ENCODE measurements at places on chromosomes 4 and X.

DNA sequence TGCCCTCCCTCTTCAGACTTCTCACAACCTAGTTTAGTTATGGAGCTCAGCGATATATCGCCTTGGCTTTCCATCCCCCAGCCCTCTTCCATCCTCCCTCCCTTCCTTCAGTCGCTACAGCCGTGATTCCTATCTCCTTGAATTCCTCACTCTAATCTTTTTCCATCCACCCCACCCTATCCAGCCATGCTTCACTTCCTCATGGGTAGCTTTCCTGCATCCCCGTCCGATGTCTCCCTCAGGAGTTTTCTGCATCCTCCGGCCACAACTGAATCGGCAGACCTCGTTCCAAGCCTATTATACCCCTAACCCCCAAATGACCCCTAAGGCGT is 456 bp downstream of the SNX12 start:
- DNase-seq: no peak

GRCh38 chr4:82776925-82777542 is 21.6 kb downstream of the SCD5 start:
- no peak for DNase-seq

GRCh38 chrX:47854474-47854873 is 17.8 kb downstream of the ZNF81 start:
- no peak for DNase-seq

GRCh38 chrX:39841604-39842003 is 256.2 kb downstream of the BCOR start:
- DNase-seq: no peak

- DNase-seq: no peak
These were observed 13.2 kb upstream of the RAB9B start for GRCh38 chrX:103845165-103845653.

DNA sequence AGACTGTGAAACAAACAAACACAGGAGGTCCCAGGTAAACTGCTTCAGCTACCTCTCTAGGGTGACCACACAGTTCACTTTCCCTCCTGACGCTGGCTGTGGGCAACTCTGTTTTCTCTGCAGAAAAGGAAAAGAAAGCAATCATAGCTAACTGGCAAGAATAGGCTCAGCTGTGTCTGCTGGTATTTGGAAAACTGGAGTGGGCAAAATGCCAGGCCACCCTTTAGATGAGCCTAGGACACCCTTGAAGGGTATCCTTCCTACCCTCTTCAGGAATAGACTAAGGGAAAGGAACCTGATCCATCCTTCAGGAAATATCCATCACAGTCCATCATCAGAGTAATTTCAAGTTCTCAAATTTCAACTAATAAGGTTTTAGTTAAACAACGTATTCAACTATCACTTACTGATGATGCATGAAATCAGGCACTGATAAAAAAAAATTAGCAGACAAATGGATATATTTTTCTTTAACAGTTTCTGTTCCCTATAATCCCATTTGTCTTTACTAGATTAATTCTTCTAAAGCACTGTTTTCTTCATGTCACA is 60.9 kb downstream of the CAMK2D start:
- DNase-seq: no peak

DNA sequence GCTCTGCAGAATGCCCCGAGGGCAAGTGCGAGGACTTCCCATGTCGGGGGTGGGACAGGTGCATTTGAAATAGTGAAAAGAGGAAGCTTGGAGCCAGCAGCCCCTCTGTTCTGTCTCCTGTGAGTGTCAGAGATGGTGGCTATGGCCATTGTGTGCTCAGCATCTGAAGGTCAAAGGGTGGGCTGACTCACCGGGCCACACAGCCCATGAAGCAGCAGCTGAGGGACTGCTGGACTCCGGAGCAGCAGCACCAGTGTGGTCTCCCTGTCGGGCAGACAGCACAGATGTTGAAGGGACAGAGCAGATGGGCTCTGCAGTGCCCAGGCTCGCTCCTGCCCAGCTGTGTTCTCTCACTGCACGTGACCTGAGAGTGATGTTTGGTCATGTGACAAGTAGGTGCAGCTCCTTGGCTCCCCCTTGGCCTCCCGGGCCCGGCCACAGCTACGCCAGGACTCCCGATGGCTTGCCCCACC is 53.5 kb downstream of the TBC1D14 start:
- DNase-seq: no peak

- no peak for DNase-seq
These were observed 277.8 kb upstream of the MAGEB18 start for GRCh38 chrX:25860322-25860721.

- no peak for DNase-seq
These were observed 40.2 kb upstream of the NHSL2 start for GRCh38 chrX:71870208-71871098.

DNA sequence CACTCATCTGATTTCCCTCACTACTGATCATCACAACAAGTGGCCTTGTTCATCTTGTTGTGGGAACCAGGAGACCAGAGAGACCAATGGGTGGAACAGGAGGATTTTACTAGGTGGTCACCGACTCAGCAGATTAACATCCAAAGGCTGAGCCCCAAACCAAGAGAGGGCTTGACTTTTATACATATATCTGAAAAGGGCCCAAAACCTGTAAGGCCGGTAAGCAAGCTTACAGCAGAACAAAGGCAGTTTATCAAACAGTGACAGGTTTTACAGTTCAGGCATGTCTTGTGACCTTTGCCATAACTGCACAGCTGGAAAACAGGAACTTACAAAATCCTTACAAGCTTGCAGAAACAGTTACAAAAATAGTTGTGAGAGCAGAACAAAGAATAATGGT is 195.9 kb downstream of the OR13H1 start:
- no peak for DNase-seq

DNA sequence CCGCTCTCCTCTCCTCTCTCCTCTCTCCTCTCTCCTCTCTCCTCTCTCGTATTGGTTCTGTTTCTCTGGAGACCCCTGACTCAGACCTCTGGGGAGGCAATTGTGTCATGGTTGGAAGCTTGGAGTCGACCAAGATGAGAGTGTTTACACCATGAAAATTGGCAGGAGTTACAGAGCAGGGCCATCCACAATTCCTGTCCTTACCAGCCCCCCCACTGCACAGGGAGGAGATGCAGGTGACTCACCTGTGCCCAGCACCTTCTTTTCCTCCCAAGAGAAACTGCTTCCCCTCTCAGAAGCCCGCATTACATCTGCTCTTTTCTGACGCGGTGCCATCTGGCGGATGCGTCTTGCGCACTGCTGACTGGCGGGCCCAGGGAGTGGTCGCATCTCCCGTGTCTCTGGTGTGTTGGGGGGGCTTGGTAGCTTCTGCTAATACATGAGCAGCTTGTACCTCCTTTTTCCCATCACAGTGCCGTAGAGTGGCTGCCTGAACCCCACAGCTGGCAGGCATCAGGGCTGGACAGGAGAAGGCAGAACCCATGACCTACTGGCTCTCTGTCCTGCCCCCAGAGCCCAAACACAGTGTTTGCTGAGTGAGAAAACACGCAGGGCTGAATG is 31.4 kb upstream of the GPR78 start:
- DNase-seq: no peak

DNA sequence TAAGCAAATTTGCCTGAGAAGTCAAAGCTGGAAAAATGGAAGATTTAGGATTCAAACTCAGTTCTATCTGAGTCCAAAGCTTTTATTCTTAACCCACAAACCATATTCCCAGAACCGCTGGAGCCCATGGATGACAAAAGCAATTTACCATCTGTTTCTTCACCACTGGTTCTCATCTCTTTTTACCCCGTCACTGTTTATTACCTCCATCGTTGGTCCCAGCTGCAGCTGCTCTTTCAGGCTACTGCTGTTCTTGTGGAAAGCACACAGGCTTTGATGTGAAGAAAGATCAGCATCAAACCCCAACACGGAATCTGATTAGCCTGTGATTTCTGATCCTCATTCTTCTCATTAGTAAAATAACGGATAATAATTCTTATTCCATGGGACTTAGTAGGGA is 9.5 kb downstream of the FBXO8 start:
- no peak for DNase-seq

GRCh38 chrX:37765507-37765906 is 14.4 kb upstream of the CYBB start:
- DNase-seq: no peak

DNA sequence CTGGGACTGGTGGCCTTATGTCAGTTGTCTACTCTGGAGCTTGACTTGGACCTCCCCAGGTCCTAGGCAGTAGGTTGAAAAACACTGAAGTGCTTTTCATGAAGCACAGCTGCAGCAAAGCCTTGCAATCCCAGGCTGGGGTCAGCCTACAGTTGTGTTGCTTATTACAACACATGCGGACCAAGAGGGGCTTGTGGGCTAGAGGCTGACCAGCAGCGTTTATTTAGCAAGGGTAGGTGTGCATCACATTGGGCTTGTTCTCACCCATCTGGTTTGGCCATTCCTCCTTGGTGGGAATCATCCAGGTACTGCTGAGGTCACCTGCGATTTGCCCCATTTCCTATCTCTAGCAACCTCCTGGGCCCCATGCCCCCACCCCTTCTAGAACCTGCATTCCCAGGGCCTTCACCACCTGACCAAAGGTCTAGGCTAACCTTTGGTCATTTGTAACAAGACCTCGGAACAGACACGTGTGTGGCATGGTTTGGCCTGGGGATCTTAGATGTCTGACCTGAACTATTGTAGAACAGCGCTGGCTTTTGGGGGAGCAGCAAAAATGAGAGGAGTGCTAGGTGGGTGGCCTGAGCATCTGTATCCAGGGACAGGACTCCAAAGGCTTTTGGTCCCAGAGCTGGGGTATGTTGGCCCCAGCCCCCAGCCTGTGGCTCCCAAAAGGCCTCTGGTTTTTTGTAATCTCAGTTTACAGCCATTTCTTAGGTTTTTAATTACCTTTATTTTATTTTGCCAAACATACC is 3.0 kb downstream of the RPL10 start:
- no peak for DNase-seq

DNA sequence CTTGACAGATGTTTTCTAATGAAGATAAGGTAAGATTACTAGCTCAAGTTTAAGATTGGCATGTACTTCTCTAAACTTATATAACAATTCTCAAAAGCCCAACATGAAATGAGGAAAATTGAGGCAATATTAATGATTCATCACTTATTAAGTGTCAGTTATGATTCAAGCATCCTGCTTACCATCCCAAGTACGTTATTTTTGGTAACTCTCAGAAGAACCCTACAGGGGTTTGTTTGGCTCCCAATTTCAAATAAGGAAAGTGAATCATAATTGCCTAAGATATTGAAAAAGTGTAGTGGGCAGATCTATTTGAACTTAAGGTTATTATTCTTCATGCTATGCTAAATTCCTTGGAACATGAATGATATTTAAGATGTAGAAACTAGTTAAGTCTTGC is 387.9 kb upstream of the TENM3 start:
- DNase-seq: no peak

DNA sequence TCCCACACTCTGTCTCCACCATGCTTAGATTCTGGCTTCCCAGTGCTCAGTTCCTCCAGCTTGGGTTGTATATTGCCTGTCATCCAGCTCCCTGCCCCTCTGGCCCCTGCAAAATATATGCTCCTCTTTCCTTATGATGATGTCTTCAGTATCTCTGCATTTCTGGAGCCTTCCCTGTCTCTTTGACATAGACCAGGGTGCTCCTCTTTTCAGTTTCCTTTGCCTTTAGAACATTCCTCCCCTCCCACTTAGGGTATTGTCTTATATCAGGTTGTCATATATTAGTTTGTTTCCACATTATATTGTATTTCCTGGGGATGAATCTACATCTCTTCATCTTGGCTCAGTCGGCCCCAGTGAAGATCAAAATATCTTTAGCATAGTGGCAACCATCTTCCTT is 526.4 kb downstream of the MID1IP1 start:
- no peak for DNase-seq

- DNase-seq: no peak
These were observed 24.0 kb upstream of the MTHFD2L start for GRCh38 chr4:74133786-74134499.

DNA sequence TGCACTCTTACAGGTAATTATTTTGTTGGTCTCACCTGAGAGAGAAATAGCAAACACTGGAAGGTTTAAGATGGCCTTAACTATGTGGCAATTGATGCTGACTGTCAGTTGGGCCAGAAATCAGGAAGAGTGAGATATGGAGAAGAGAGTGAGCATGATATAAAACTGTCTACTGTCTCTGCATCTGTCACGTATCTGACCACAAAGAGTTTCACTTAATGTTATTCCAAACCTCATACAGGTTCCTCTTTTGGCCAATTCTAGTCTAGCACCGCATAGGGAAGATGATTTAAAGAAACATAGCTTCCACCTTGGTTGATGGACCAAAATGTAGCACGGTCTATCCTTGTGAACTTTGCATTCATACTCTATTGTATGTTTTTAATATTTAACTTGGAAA is 381.0 kb upstream of the BOD1L1 start:
- DNase-seq: no peak

DNA sequence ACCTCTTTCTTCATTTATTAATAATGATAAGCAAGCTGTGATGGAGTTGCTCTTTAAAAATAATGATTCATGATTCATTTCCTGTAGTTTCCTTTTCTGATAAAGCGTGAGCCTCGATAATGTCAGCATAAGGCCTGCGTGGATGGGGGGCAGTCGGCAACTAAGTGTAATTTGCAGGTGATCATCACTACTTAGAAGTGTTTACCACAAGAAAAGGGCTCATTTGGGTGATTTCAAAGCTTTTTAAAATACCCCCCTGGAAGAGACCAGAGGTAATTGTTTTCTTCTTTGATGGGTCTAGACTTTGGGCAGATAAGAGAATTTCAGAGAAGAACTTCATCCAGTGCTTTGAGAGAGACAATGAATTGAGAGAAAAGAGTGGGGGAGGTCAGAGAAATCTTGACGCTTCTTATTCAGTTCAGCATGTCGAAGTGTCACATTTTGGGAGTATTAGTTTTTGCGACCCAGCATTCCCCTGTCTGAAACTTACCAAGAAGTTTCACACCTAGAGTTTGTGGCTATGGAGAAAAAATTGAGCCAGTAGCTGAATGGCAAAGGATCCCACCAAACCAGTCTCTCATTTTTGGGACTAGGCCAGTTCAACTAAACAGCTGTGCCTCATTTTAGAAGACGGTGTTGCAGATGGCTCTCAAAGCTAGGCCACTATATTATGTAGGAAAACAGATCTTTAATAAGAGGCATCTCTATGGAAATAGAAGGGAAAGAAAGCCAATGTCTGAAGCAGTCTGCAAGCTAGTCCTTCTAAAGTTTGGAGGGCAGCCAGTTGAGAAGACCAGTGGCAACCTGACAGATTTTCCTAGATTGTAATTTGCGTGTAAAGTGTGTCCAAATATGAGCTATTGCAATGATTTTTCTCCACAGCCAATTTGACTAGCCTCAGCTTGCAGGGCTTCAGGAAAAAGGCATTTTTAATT is 171.0 kb upstream of the PPP1R2C start:
- no peak for DNase-seq

- no peak for DNase-seq
These were observed 73.9 kb downstream of the REPS2 start for GRCh38 chrX:17020356-17020755.

GRCh38 chrX:115560978-115561604 is at the start of gene PLS3:
Gene PLS3, plus strand, starts transcription at chrX:115561174. Its CDS starts 49,077 bp downstream, at chrX:115610251.
- DNase-seq: no peak
